ENCODE measurements at places on chromosomes 3 and 15.

- no peak for DNase-seq
Observed at GRCh38 chr3:12158387-12159226, at the start of gene TIMP4. Gene TIMP4, minus strand, starts transcription at chr3:12158912. Its CDS starts 72 bp downstream, at chr3:12158840.

GRCh38 chr15:66400351-66400774, 13.7 kb downstream of the MAP2K1 start:
- DNase-seq, result no peak

DNA sequence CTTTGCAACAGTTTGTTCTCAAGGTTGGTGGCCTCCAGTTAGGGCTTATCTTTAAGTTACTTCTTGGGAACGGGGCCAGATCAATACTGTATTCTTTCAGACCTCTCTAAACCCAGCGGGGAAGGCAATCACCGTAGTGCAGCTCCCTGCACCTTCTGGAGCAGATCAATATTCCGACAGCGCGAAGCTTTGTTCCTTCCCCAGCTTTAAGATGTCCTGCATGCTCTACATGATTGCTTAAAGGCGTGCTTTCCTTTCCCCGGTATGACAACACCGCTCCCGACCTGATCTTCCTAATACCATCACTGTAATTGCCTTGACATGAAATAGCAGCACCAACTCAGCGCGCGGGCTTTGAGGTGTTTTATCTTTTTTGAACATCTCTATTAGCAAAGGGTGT, 755.2 kb downstream of the NR2F2 start:
- no peak for DNase-seq

GRCh38 chr15:66833371-66833770, 131.3 kb downstream of the SMAD6 start:
- no peak for DNase-seq

DNA sequence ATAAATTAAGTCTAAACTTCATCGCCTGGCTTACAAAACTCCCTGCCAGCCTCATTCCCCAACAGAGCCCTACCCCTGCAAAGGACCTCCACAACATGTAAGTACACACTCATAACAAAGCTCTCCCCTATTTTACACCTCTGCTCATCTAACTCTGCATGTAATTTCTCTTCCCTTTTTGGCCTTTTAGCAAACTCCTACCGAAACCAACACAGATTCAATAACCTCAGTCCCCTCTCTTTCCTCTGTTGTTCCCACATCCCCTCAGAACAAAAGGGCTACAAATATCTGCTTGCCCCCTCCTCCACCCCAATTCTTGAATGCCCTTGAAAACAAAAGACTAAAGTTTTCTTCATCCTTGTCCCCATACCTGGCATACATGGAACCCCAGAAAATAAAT, 662 bp downstream of the UBL7 start:
- no peak for DNase-seq

GRCh38 chr3:61340931-61341461, 89.7 kb upstream of the FHIT start:
- no peak for DNase-seq

GRCh38 chr15:77657634-77658238, 25.0 kb upstream of the LINGO1 start:
- DNase-seq, result no peak

DNA sequence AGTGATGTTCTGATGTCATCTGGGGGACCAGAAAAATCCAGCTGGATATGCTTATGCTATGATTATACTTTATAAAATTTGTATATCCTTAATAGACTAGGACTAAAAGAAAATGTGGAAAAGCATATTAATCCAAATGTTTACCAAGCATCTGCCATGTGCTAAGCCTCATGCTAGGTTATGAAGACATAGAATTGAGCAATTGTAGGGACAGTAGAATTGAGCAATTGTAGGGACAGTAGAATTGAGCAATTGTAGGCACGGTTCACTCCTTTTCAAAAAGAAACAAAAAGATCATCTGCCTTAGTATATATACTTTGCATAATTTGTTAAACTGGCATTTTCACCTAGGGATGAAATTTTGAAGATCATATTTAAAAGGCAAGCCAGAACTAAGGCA, 18.3 kb downstream of the ABHD5 start:
- no peak for DNase-seq

GRCh38 chr3:45618081-45618509, 23.5 kb downstream of the LIMD1 start:
- no peak for DNase-seq

DNA sequence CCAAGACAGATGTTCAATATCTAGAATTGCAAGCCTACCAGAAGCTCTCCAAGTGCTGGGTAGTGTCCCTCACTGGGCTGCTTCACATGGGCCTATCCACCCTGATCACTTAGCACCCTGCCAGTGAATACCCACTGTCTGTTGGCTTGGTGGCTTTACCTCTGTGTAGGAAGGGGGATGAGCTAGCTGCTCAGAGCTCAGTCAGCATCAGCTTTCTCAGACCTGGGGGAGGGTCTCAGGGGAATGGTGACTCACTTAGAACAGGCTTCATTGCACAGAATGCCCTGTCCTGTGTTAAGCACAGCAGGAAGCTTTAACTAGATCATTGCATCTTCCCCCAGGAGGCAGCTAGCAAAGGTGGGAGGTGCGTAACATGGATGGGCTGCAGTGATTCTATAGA, 209.8 kb downstream of the PDCD6IP start:
- DNase-seq, result no peak

GRCh38 chr3:70231266-70231701, 81.2 kb downstream of the MDFIC2 start:
- DNase-seq, result no peak

DNA sequence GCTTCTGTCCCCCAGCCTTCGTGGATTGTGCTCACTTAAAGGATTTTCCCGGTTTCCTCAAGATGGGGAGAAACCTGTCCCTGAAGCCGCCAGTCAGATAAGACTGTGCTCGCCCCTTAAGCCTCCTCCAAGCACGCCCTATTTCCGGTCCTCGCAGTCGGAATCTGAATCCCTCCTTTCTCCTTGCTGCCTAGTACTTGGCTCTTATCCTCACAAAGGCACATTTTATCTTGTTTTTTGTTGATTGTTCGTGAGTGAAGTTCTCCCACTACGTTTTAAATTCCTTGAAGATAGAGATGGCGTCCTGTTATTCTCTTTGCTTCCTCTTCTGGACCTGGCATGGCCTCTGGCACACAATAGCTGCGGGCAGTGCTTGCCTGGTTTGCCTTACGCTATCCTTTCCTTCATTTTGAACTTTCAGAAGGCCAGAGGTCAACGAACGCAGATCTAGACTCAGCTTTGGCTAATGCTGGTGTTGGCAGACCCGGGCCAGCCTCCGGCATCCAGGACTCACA, 1.7 kb downstream of the CLDN11 start:
- DNase-seq, result no peak

- DNase-seq, result no peak
Observed at GRCh38 chr15:67937153-67937761, 97.4 kb upstream of the RNU6-1 start.

DNA sequence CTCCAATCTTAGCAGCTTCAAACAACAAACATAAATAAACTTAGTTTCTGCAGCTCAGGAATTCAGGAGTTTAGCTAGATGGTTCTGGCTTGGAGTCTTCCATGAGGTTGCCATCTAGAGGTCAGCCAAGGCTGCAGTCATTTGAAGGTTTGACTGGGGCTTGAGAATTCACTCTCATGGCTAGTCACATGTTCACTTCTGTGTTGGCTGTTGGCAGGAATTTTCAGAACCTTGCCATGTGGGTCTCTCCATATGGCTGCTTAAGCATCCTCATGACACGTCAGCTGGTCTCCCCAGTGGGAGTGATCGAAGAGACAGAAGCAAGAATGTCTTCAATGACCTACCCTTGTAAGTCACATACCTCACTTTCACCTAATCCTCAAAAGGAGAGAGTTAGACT, 269.2 kb upstream of the CNTN3 start:
- DNase-seq, result no peak

- no peak for DNase-seq
Observed at GRCh38 chr3:118755253-118755801, 279.3 kb downstream of the IGSF11 start.

DNA sequence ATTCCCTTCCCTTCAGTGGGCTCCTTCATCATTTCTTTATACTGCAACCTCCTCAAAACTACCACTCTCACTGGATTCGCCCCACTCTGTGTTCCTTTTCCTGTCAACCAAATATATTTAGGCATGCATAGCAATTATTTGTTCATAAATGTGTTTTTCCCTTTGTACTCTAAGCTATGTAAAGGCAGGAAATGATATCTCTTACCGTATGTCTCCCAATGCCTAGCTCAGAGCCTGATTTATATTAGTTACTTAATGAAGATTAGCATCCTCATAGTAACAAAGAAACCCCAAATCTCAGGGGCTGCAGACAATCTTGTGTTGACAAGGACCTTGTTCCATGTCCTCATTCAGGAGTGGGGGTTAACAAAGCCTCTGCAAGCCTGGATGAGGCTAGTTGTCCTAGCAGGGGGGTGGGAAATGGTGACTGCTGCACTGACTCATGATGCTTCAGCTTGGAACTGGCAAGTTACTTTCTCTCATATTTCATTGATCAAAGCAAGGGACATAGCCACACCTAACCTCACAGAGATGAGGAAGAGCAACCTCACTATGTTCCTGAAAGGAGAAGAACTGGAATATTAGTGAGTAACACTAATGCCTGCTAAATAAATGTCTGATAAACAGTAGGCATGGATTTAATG, 15.2 kb downstream of the PHLDB2 start:
- DNase-seq, result no peak

- no peak for DNase-seq
Observed at GRCh38 chr3:71510510-71510909, 73.0 kb downstream of the FOXP1 start.

GRCh38 chr3:411226-411625, 214.7 kb downstream of the CHL1 start:
- DNase-seq, result no peak

- DNase-seq, result no peak
Observed at GRCh38 chr3:77837456-77838025, 797.6 kb downstream of the ROBO2 start.

GRCh38 chr3:13347390-13347950, 72.7 kb downstream of the NUP210 start:
- DNase-seq, result no peak

- no peak for DNase-seq
Observed at GRCh38 chr3:119177321-119177720, 3.9 kb downstream of the UPK1B start.

DNA sequence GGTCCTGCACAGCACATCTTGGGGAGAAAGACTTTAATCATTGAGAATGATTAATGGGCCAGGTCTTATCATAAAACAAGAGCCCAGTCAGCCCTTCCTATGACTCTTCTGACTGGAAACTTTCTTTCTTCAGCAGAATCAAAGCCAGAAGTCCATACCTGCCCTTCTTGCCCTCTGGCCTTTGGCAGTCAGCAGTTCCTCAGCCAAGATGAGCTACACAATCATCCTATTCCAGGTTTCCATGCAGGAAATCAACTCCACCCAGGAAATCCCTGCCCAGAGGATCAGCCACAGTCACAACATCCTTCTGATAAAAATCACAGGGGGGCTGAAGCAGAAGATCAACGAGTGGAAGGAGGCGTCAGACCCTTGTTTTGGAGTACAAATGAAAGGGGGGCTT, 26.9 kb downstream of the ZNF589 start:
- no peak for DNase-seq

DNA sequence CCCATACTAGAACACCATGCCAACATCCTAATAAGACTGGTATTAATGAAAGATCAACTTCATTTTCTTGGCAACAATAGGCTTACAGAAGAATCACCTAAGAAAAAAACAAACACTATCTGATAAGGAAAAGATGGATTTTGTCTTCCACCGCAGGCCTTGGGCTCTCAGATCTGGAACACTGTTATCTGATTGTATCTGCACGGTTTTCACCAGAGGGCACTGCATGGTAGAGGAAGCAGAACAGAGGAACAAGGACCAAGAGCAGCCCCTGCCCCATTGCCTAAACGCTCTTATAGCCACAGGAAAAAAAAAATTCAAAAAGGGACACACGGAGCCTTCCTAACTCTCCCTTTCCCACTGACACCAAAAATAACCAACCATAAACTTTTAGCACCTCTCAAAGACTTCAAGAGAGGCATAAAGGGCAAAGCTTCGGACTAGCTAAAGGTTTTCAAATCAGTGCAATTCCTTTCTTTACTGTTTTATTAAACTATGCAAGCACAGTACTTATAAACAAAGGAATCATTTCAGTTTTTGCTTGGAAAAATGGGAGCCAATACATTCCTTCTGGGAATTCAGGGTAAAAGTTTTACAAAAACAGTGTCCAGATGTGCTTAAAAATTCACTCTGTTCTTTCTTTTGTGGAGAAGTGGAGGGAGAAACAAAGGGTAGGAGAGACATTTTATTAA, 23.3 kb downstream of the IL17RD start:
- DNase-seq, result no peak

DNA sequence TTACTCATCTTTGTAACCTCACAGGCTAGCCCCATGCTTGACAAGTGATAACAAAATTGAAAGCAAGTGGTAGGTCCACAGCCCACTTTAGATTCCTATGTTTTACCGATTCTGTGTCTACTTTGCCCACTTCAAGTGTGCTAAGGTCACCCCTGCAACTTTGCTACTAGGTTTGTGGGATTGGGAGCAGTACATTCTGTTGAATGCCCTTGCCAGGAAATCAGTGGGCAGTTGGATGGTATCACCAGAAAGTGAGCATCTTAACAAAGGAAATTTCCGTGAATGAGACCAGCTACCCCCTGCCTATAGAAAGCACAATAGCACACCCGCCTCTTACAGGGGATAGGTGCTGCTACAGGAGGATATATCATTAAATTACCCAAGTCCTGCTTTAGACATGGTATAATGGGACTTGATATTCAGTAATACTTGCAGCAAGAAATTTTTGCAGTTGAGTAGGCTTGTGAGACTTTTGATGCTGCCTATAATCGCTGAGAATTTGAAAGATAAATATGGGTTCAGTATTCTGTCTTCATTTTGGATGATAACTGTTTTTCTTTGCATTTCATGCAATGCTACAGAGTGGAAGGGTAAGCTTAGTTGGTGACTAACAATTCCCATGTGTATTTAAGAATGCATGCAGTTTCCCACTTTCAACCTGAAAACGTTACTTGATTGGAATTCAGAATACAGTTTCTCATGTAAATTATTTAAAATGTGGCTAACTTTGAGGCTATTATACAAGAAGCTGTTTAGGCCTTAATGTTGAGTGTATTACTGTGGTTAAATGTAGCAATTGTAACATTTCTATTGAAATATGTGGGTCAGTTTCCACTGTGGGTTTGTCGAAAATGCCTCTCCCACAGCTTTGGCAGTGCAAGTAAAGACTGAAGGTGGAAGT, 9.5 kb downstream of the EBLN2 start:
- DNase-seq, result no peak

GRCh38 chr3:74075241-74075640, 450.5 kb upstream of the PDZRN3 start:
- no peak for DNase-seq

All from stimulated activated CD8-positive, alpha-beta memory T cell treated with anti-CD3 and anti-CD28 coated beads, Interleukin-15, amount 100 ng/mL, for 48 hours (primary cell).